ENCODE measurements at places on chromosomes 16 and 17.

DNA sequence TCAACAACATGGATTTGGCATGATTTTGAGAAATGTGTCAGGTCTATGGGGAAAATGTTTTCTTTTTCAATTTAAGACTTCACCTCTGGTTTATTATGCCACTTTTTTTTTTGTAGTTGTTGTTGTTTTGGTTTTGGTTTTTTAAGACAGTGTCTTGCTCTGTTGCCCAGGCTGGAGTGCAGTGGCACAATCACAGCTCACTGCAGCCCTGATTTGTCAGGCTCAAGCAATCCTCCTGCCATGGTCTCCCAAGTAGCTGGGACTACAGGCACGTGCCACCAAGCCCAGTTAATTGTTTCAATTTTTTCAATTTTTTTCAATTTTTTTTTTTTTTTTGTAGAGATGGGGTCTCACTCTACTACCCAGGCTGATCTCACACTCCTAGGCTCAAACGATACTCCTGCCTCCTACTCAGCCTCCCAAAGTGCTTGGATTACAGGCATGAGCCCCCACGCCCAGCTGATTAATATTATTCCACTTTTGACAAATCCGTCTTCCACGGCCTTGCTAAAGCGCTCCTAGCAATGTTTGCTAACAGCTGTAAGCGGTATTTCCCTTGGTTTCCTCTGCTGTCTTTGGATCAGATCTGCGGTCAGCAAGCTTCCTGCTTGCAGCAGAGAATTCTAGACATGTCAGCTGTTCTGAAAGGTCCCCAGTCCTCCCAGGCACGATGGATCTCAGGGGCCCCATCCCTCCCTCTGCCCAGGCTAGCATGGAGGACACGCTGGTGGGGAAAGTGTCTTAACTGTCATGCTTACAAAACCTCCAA, 7.0 kb upstream of the MILR1 start:
- DNase-seq = no peak

- DNase-seq = peak; percentile 66
These were observed 102.2 kb downstream of the TRIM37 start for GRCh38 chr17:59004338-59005111.

DNA sequence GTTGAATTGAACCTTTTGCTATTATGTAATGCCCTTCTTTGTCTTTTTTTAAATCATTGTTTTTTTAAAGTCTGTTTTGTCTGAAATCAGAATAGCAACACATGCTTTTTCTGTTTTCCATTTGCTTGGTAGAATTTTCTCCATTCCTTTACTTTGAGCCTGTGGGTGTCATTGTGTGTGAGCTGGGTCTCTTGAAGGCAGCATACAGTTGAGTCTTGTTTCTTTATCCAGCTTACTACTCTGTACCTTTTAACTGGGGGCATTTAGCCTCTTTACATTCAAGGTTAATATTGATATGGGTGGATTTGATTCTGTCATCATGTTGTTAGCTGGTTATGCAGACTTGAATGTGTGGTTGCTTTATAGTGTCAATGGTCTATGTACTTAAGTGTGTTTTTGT, 292.0 kb downstream of the MAP2K4 start:
- DNase-seq = no peak

- no peak for DNase-seq
These were observed 68.8 kb downstream of the ABR start for GRCh38 chr17:1110862-1111598.

GRCh38 chr17:73973586-73974409, 229.7 kb upstream of the RPL38 start:
- DNase-seq = no peak

DNA sequence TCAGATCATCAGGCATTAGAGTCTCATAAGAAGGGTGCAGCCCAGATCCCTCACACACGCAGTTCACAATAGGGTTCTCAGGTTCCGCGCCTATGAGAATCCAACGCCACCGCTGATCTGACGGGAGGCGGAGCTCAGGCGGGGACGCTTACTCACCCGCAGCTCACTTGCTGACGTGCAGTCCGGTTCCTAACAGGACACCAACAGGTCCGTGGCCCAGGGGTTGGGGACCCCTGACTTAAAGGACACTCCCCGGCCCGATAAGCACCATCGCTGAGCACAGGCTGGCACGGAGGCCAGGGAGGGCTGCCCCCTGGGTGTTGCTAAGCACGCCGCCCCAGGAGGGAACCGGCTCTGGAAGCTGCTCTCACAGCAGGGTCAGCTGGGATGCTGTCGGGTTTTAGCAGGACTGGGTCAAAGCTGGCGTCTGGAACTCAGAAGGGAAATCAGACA, 30.1 kb upstream of the BAHCC1 start:
- peak; percentile 63 for DNase-seq

GRCh38 chr17:50672071-50672470, 35.6 kb downstream of the ANKRD40 start:
- no peak for DNase-seq

- no peak for DNase-seq
These were observed 50.3 kb downstream of the GNAO1 start for GRCh38 chr16:56241596-56241995.

GRCh38 chr17:66620528-66620927, 214.4 kb upstream of the CACNG5 start:
- DNase-seq = no peak

GRCh38 chr17:27570578-27570914, 60.4 kb upstream of the LGALS9 start:
- no peak for DNase-seq

DNA sequence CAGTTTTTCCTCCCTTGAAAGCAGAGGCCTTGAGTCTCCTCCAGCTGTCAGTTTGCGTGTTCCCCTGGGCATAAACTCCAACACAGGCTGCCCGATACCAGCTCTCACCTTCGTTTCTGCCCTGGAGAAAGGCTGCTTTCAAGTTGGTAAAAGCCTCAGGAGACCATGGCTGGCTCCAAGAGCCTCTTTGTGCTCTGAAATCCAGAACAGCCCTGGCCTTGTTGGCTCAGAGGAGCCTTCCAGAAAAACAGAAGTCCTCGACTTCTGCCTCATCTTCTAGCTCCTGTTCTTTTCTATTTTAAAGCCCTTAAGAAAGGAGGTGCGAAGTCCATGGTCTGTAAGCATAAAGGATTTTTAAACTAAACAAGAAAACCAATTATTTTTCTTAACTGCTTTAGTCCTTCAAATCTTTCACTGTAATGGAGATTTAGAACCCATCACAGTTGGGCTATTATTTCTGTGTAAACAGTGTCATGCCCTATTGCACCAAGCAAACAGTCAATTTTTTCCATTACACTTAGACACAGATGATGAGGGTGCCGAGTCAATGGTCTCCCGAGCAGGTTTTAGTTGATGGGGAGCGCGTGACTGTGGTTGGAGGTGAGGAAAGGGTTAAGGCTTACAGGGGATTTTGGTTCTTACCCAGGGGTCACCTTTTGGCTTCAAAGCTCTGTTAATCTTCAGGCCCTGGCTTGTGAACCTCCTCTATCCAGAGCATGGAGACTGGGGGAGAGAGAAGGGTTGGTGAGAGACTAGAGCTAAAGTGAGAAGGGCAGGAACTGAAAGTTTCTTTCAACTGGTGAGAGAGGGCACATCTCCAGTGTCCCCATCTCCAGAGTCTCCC, 212.8 kb downstream of the MSI2 start:
- peak; percentile 76 for DNase-seq
